ENCODE measurements at places on chromosomes 6 and 20. TPM values are rescaled to one million over a fixed set of nuclear protein-coding genes. Genes with fewer than 3 reads are reported as not detected.

The MUC21 gene
- not detected for total RNA-seq

The NHLRC1 gene
- 1.7 TPM for total RNA-seq

The ITPR3 gene
- 15.1 TPM for total RNA-seq

The TPBG gene
- total RNA-seq, result 67.0 TPM

The RAET1E gene
- under 0.01 TPM for total RNA-seq

The LINC00237 gene
- not detected for total RNA-seq

DNA sequence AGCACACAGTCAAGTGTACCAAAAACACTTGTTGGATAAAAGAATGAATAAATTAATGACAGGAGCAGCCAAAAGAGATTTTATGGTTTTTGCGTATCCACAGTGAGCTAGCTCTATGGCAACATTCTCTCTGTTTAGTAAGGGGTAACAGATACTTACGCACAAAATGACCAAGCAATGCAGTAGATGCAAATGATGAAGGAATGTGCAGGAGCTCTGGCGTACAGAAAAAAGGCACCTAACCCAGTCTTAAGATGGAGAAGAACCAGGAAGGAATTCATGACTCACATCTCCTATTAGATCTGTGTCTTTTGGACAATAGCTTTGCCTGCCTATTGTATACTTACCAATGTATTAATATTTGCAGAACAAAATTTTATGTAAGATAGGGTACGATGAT, 191.9 kb upstream of the PREP start:
- no peak for DNase-seq

DNA sequence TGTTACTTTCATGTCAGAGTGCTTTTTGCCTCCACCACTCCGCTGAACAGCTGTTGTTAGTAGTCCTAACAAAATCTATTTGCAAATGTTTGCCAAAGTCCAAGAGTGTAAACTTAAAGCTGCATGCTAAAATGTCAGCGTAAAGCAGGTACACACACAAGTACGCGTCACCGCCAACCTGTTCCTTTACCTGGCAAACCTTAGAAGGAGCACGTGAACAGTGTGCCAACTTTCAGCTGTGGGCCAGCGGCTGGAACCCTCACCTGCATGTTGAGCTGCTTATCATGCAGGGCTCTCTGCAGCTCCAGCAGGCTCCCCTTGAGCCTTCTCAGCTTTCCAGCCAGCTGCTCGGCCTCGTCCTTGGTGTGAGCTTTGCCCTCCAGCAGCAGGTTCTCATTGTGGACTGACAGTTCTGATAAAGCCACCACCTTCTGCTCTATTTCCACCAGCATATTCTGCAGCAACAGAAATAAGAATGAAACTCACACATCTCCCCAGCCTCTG, 359.3 kb downstream of the SYNE1 start:
- DNase-seq, result no peak

DNA sequence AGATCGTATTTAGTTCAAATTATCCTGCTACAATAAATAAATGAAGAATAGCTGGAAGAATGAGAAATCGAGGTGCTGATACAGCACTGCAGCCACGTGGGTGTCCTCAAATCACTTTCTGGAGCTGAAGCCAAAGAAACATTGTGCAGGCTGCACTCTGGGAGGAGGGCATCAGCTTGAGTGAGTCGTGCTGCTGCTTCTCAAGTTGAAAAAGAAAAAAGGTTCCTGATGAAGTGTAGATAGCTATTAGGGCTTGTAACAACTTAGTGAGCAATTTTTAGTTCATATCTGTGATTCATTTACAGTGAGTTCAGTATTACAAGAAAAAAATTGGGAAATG, 40.5 kb downstream of the DSE start:
- DNase-seq, result peak; percentile 49

DNA sequence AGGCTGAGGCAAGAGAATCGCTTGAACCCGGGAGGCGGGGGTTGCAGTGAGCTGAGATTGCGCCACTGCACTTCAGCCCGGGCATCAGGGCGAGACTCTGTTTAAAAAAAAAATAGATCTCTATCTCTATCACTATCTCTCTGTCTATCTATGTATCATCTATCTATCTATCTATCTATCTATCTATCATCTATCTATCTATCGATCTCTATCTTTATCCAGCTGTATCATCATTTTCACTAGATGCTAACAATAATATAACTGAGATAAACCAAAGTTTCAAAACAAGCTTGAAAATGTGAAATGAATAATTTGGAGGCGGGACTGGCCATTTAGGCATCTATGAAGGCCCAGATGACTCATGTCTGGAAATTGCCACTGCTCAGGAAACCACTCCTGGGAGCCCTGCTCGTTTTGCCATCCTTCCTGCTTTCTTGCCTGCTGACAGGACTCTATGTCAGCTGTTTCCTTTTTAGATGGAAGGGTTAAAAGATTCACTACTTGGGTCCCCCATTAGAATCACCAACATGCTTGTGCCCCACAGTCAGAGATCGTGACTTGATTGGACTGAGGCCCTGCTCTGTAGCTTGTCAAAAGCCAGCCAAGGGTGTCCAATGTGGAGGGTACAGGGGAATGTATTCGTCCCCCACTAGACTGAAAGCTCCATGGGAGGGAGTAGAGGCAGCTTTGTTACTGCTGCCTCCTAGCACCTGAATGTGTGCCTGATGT, 61.7 kb downstream of the UTRN start:
- peak; percentile 70 for DNase-seq

- DNase-seq, result no peak
Observed at GRCh38 chr6:49522710-49523593, 23.2 kb downstream of the GLYATL3 start.

- DNase-seq, result no peak
Observed at GRCh38 chr6:160034036-160034930, 65.4 kb downstream of the IGF2R start.

DNA sequence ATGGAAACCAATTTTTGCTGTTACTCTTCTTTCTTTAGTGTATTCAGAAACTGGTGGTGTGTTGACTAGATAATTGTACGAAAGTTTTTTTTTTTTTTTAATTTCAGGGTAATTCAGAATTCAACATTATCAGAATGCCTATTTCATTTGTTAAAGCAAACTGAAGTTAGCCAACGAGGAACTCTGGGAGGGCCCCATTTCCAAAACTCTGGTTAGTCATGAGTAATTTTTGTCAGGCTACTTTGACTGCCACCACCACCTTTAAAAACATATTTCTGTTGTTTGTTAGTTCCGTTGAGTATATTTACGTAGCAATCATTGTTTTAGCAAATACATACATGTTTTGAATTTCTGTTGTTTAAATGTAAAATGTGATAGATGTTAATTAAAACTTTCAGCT, 763 bp downstream of the ZKSCAN8 start:
- DNase-seq, result peak; percentile 13

DNA sequence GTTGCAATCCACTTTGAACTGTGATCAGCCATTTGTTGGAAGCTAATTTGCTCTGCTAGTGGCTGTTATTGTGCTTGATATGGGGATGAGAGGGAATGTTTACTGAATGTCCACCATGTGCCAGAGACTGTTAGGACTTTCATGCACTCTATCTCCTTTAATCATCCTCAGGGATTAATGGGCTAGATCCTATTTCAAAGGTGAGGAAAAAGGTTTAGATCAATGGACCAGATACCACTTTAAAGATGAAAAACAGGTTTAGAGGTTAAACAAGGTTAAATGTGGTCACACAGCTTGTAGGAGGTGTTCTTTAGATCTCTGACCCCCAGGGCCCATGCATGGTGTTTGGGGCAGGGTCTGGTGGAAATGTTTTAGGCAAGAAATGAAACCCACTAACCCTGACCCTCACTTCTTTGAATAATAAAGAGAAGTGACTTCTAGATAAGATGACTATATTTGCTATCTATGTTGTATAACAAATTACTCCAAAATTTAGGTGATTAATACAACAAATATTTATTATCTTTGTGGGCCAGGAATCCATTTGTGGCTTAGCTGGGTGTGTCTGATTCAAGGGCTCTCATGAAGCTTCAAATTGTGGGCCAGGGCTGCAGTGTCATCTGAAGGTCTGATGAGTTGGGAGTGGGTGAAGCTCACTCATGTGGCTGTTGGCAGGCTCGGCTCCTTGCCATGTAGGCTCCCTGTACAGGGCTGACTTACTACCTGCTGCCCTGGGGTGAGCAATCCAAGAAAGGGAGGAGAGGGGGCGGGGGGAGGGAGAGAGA, 127.8 kb upstream of the FOXA2 start:
- DNase-seq, result no peak

DNA sequence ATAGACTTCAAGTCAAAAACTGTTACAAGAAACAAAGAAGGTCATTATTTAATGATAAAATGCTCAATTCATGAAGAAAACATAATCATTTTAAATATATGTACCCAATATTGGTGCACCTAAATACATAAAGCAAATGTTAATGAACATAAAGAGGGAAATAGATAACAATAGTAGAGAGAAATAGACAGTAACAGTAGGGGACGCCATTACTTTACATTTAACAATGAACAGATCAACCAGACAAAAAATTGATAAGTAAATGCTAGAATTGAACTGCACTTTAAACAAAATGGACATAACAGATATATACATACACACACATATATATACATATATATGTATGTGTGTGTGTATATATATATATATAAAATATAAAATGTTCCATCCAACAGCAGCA, 37.4 kb downstream of the IL22RA2 start:
- DNase-seq, result no peak

- peak; percentile 1 for DNase-seq
Observed at GRCh38 chr6:97841763-97842162, 558.7 kb upstream of the MMS22L start.

DNA sequence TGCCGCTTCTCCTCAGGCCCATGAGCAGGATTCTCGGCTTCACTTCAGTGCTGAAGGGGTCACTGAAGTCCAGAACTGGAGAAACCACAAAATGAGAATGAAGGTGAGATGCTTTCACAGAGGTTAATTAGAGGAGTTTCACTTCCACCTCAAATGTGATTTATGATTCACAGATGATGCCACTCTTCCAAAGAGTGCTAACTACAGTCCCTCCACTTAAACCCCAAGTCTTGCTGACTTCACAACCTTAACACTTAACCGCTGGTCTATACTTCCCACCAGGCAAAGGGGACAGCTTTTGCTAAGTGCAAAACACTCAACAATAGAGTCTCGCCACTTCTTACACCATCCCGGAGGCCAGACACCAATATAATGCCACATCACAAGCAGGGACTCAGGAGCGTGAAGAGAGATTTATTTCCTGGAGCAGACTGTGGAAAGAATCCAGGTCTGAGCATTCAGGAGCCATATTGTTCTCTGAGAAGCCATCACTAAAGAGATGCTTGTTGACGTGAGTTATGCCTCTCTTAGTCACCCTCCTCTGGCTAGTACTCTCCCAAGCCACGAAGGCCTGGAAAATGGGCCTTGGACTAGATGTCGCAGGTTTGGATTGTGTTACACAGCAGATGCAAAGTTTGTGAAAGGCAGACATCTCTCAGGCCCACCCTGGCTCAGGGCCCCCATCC, 24.4 kb downstream of the RRAGD start:
- DNase-seq, result no peak

GRCh38 chr6:10407018-10407673, 7.7 kb downstream of the TFAP2A start:
- DNase-seq, result no peak

DNA sequence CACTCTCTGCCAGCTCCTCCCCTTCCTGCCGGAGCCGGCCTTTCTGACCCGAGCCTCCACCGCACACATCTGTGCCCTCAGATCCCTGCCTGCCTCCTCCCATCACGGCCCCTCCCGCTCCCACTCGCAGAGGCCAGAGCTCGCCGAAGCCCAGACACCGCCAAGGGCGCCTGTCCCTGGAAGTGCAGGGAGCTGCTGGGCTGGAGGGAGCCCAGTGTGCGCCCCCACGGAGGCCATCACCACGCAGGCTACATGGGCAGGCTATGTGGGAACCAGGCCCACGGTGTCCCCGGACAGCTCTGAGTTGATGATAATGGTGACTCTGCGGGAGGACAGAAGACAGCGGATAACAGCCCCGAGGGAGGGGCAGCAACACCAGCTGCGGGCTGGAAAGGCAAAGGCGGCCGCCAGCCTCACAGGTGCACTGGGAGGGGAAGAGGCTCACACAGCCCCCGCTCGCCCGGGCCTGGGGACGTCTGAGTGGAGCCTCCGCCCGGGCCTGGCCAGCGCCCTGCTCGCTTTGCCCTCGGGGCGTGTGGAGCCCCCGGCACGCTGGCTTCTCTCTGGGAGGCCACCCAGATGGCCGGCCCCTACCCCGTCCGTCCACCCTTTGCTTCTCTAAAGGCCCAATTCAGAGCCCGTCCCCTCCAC, 154.9 kb downstream of the DLL1 start:
- no peak for DNase-seq

DNA sequence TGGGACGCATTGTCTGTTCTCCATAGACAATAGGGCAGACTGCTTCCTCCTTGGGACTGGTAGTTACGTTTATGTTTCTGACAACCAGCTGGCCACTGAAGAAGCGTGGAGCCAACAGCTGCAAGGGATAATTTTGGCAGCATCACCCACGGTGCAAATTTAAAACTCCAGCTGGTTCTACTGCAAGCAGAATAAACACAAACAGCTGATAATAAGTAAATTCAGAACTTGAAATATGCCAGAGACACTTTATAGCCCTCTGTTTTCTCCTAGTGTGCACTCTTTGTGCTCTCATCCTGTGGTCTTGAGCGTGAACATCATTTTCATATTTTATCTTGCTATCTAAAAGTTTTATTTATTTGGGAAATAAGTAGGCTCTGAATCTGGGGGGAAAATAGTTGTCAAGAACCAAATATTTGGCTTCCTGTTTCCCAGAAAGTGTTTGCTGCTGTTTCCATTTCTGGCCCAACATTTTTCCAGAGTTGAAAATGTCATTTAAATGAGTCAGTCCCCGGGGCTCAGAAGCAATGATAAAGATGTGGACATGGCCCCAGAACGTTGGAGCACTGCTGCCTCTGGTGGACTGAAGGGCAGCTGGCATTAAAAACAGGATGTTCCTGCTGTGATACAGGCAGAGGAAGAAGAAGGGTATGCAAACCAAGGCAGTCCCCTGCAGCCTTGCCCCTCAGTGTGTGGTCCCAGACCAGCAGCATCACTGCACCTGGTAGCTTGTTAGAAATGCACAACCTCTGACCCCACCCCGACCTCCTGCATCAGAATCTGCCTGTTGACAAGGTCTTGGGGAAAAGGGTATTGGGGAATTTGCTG, 12.5 kb upstream of the THBD start:
- peak; percentile 93 for DNase-seq

GRCh38 chr20:35145141-35145564, 2.0 kb downstream of the EDEM2 start:
- peak; percentile 79 for DNase-seq

All from fibroblast of villous mesenchyme (primary cell).